ENCODE measurements at places on chromosomes 6 and 20.

GRCh38 chr6:13296536-13296997 is 31.8 kb downstream of the TBC1D7 start:
- DNase-seq, result no peak

DNA sequence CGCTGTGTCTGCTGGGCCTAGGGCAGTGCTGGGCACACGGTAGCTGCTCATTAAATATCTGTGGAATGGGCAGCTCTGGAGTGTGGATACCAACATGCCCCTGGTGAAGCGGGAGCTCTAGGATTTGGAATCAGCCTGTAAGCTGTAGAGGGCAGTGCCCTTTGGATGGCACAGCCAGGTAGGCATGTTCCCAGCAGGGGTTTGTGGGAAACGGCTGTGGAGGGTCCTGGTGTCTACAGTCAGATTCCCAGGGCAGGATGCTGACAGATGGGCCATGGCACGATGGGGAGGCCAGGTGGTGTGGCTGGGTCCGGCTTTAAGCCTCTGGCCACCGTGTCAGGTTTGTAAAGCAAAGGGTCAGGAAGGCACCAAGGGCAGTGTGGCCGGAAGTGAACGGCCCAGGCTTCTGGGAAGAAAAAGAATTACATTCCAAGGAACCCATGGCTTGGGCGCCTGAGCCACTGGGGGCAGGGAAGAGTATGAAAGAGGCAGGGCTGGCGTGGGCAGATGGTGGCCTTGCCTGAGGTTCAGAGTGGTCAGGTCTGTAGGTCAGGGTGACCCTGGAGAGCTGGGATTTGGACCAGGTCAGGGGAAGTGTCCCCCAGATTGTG is 44.8 kb downstream of the UBE2V1 start:
- no peak for DNase-seq

DNA sequence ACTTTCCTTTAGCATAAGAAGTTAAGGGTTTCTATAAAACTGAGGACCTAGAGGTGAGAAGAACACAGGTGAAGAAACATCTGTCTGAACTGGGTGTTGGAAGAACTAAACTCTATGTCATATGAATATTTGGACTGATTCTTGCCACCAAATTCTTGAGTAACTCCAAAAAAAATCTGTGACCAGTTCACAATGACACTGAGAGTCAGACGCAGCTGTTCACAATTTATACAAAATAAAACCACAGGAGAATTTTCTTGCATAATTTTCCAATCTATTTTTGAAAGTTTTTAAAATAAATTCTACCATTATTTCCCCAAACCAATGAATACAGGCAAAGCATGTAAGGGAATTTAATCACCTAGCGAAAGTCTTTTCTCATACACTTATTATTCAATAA is 148.1 kb upstream of the TCF21 start:
- no peak for DNase-seq

- no peak for DNase-seq
Measured at GRCh38 chr6:111683157-111683556, 77.5 kb upstream of the TRAF3IP2 start.

DNA sequence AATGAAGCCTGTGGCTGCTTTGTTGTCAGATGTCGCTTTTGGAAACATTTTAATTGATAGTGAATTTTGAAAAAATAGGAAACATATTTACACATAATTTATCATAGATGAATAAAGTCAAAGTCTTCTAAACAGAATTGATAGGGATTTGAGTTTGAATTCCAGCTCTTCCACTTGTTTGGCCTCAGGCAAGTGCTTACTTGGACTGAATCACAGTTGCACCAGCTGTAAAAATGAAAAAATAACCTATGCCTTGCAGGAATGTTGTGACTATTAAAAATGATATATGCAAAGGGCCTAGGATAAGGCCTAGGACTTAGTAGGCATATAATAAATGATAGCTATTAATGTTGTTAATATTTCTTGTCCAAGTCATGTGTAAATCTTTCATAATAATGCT is 618.5 kb upstream of the MMS22L start:
- no peak for DNase-seq

GRCh38 chr20:3245156-3245555 is 6.2 kb upstream of the SLC4A11 start:
- DNase-seq, result no peak

GRCh38 chr6:165655191-165655590 is 7.8 kb downstream of the PDE10A start:
- DNase-seq, result no peak

GRCh38 chr6:90284236-90285041 is 12.2 kb downstream of the BACH2 start:
- no peak for DNase-seq

DNA sequence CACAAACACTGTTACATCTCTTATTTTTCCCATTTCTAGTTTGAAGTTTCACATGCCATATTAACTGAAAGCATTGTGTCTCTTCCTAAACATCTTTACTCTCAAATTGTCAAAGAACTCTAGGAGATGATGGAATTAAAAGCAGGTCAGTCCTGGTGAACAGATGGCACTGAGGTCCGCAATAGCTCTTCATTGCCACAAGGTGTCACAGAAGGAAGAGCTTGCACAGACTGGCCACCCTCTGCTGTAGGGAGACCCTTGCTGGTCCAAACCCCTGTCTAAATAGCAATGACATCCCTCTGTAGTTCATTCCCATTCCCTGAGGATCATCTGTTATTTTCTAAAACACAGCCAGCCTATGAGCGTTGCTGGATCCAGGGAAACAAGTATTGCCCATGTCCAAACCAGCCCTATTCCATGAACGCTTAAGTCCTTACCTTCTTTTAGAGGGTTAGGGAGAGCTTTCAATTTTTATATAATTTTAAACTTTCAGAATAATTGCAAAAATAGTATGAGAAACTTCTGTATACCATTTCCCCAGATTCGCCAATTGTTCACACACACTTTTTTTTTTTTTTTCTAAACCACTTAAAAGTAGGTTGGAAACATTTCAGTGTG is 10.1 kb upstream of the HDAC2 start:
- DNase-seq, result no peak

- DNase-seq, result no peak
Measured at GRCh38 chr6:135854799-135855198, 3.3 kb downstream of the PDE7B start.

DNA sequence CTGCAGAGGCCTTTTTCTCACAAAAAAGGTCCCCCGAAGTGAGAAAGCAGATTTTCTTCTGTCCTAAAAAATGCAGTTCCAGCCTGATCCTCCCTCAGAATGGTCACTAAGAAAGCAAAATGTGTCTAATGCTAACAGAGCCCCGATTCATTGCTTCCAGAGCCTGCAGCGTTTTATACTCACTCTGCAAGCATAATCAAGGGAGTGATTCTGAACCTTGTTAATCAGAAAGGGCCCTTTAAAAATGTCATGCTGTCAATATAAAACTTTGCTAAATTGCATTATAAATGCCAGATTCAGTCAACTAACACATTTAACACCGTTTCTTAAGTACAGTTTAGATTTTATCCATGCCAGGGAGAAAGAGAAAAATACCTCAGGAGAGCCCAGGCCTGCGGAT is 202.8 kb downstream of the CD83 start:
- DNase-seq, result no peak

- DNase-seq, result no peak
Measured at GRCh38 chr6:156948807-156949206, 171.6 kb downstream of the ARID1B start.

DNA sequence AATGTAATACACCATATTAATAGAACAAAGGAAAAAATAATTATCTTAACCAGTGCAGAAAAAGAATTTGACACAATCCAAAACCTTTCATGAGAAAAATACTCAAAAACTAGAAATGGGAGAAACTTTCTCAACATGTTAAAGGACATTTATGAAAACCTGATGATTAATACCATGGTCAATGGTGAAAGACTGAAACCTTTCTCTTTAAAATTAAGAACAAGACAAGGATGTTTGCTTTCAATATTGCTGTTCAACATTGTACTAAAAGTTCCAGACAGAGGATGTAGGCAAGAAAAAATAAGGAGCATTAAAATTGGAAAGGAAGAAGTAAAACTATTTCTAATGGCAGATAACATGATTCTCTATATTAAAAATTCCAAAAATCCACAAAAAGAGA is 981.3 kb upstream of the FLRT3 start:
- no peak for DNase-seq

DNA sequence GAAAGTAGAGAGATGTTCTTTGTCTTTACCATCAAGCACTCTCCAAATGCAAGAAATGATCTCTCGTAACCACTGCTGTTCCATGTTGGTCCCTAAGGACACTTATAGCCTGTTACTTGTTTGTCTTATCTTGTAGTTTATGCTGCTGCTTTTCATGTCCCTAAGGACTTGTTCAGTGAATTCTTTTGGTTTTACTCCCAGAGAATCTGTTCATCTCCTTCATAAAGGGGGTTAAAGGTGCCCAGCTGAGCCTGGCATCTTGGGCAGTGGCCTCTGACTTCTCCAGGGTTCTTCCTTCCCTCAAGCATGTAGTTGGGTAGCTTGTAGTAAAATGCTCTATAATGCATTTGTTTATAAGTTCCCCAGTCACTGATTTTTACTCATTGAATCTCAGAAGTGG is 864 bp upstream of the PKIG start:
- DNase-seq, result no peak

GRCh38 chr6:74087899-74088298 is 391.9 kb downstream of the CD109 start:
- DNase-seq, result no peak

DNA sequence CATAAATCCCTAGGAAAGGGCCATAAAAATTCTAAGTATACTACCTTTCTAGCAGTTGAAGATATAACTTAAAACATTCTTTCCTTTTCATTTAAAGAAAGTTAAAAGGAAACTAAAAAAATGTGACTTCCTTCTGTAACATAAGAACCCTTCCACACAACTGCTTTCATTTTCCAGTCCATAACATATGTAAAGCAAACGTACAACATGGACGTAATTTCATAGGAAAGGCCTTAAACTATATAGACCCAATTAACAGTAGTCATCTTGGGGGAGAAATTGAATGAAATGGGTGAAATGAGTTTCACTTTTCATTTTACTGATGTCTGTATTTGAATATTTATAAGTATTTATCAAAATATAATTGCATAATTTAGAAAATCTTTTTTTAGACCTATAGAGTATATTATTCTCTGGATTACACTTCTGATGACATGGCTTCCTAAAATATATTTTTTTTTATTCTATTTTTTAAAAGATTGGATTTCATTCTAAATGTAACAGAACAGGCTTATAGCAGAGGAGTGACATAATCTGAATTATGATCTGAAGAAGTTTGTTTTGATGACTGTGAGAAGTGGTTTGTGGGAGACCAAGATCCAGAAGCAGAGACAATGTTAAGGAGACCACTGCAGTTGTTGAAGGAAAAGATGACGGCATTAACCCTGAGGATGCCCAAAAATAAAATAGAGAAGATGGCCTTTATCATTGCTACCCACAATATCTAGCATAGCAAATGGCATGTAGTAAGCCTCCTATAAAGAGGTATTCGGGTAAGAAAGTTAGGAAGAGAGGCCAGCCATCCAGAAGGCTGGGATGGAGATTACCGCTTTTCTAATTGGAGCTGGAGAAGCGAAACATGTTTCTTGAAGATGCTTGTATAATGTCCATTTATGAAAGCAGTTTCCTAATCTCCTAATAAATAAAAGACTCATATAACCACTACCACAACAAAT is 260.4 kb downstream of the PTPRK start:
- no peak for DNase-seq

DNA sequence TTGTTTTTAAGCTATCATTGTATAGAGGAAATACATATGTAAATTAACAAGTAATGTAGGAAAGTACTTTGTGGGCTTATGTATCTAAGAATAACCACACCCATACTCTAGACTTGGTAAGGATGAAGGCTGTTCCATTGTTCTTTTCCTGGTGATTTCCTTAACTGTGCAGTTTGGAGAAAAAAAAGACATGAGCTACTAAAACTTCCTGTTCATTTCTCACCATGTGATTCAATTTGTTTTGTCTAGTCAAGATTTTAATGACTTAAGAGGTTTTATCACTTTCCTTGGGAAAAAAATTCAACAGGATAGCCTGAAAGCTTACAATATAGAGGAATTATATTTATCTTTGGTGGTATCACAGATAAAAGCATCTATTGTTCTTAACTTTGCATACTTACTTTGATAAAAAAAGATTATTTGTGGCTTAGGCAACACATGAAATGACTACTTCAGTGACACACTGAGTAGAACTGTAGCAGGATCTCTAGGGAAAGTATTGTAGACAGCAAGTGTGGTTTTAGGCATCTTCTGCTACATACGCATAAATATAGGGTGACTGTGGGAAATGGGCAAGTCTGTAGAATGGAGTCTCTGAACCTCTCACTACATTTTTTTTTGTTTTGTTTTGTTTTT is 80.3 kb downstream of the GJA1 start:
- no peak for DNase-seq

GRCh38 chr6:100463630-100464161 is 1.0 kb downstream of the SIM1 start:
- no peak for DNase-seq

DNA sequence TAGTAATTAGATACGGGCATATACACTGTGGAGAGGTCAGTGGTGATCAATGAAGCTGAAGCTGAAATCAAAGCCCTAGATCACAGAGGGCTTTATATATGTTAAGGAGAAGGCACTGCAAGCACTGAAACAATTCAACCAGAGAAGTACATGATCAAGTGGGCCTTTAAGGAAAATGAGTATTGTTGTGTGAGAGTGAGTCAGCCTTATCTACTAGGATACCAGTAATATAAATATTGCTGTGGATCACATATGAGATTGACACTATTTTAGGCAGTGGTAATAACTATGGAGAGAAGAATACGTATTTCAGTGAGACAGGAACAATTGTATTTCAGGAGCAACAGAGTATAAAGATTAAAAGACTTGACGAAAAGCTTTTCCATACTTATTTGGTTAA is 1172.2 kb upstream of the GJE1 start:
- DNase-seq, result no peak

DNA sequence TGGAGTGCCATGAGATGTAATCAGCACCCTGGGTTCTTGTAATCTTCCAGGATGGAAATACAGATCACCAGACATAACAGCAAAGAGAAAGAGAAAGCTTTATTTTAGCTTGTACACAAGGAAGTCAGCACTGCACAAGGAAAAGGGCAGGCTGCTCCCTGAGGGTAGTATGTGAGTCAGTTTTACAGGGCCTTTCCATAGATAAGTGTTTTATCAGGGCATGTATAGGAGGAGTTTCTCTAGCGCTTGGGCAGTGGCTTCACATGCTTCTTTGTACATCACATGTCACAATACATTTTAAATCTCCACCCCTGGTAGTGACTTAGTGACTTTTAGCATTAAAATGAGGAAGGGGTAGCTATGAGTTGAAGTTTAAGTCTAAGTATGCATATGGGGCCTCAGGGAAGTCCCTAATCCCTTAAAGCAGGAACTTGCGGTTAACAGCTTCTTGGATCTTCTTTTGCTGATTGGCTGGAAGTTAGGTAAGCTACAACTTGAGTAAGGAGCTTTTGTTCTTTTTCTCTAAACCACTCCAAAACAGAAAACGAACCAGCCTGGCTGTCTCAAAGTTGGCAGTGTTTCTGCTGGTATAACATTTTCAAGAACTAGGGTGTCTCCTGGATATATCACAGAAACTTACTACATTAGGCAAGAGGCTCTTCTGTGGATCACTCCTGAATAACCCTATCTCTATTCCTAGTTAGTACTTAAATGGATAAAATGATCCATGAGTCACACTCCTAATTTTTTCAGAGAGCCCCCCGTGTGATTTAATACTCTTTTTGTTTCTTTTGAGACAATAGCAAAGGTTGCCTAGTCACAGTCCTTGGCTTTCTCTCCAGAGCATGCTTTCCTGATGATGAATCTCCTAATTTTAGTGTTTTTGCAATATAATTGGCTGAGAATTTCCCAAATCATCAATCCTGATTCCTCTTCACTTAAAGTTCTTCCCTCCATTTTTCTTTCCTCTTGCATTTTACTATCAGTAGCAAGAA is 60.2 kb downstream of the MRAP2 start:
- no peak for DNase-seq

- DNase-seq, result no peak
Measured at GRCh38 chr6:11008821-11009220, 35.3 kb downstream of the ELOVL2 start.
